ENCODE measurements at places on chromosomes 5 and 9. TPM values are rescaled to one million over a fixed set of nuclear protein-coding genes. Genes with fewer than 3 reads are reported as not detected.

GRCh38 chr9:76798527-76798926, 34.3 kb downstream of the PCA3 start:
- no peak for DNase-seq

GRCh38 chr5:73948720-73949119, 322.7 kb downstream of the ARHGEF28 start:
- no peak for DNase-seq

DNA sequence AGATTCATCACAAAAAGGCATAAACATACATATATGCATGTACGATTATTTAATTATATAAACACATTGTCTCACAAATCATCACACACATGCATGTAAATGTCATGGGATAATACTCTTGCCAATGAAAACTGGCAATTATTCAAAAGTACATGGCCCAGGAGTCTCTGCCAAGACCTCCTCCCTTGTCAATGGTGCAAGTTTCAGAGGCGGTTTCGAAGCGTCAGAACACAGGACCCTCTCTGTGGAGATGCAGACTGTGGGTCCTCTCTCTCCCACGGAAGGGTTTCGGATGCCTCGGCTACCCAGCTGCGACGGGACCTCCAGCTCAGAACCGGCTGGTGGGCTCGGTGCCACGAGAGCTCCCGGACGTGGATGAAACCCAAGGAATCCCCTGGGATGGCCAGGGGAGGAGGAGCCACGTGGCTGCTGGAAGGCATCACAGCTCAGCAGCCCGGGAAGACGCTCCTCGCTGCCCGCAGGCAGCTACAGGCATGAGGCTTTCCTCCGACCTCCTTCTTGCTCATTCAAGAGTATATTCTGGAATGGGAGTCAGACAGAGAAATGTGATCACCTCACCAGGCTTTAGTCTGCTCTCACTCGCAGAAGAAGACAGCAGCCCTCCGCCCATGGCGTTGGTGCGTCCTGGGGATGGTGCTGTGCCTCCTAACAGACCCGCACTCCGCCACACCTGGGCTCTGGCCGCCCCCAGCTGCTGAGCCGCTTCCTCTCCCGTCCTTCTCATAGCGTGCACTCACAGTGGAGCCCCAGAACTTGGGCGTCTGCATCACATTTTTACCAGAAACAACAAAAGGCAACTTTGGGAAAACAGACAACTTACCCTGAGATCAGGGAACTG, 308.8 kb downstream of the IRX2 start:
- no peak for DNase-seq

GRCh38 chr9:8622871-8623270, 823.3 kb upstream of the DMAC1 start:
- DNase-seq, result no peak

DNA sequence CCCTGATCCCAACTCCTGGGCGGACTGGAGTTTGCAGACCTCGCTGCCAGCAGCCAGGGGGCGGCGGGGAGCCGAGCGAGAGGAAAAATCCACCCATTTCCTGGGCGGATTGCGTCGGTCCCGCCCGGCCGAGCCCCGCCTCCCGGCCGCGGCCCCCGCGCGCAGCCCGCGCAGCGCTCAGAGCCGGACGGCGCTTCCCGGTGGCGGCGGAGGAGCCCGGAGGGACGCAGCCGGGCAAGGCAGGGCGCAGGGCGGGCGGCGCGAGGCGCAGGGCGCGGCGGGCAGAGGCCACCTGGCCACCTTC, at the start of gene OLFM1:
Gene OLFM1, plus strand, starts transcription at position 180 of the 304 bp plus-strand sequence. CDS start 322 bp downstream, outside the sequence.
- peak; percentile 87 for DNase-seq

- DNase-seq, result no peak
Observed at GRCh38 chr9:93234600-93234999, 50.7 kb downstream of the WNK2 start.

Gene TAF11L10
- total RNA-seq, result not detected

- DNase-seq, result no peak
Observed at GRCh38 chr5:16799796-16800195, 136.3 kb downstream of the MYO10 start.

DNA sequence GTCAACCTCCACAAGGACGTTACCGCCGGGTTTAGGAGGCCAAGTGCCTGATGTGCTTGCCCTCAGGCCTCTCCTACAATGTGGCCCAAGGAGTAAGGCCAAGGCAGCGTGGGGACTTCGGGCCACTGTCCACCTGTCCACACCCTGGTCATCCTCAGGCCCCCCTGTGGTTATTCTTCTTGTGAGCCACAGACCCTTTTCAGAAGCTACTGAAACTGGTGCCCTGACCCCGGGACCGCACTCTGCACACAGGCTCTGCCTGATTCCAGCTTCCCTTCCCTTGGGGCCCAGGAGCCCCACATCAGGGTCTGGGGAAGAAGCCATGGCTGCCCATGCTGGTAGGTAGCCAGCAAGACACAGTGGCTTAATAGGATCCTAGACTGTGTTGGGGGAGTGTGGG, 128.8 kb downstream of the OLFM1 start:
- DNase-seq, result no peak

- no peak for DNase-seq
Observed at GRCh38 chr5:163677092-163677491, 171.7 kb downstream of the MAT2B start.

DNA sequence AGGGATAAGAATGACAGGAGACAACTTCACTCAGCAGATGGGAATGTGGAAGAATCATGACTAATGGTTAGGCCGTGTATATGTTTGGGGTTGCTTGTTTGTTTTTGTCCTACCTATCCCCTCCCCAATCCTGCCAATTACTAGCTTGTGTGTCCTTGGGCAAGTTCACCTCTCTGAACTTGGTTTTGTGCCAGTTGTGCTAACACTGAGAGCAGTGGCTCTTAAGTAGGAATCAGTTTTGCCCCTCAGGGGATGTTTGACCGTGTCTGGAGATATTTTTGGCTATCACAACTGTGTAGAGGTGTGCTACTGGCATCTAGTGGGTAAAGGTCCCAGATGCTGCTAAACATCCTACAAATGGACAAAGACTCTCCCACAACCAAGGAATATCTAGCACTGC, 287.0 kb downstream of the DMRT2 start:
- no peak for DNase-seq

GRCh38 chr5:17169507-17169906, 47.9 kb upstream of the BASP1 start:
- DNase-seq, result no peak

DNA sequence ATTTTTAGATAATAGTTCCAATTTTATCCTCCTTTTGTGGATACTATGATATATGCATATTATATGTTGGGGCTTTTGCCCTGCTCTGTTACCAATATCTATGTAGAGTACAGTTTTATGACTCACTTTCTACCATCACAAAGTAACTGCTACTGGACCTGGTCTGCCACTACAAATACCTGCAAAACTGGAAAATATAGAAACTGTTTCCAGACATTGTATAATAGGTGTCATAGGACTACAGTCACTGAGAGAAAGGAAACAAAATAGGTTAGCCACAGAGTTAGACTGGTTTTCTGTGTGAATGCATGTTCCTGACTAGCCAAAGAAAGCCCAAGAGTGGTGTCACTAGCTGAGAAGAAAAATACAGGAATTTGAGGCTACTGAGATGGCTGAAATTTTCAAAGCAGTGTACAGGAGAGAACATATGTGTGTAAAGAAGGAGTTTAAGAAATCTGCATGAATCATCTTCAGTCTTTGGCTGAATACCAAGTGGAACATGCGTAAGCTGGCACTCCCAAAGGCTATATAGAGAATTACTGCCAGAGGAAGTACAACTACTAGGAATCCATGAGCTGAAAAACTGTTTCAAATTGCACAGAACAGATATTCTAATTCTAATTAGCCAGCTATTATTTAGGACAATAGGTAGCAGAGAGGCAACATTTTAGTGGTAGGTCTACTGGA, 29.0 kb upstream of the FAM174A start:
- DNase-seq, result no peak

GRCh38 chr5:109111680-109112079, 298.1 kb downstream of the PJA2 start:
- DNase-seq, result no peak

Gene RNF44
- 44.7 TPM for total RNA-seq

Gene PKD2L2
- total RNA-seq, result not detected

Gene HMCN2
- 3.3 TPM for total RNA-seq

Gene AMBP
- not detected for total RNA-seq

DNA sequence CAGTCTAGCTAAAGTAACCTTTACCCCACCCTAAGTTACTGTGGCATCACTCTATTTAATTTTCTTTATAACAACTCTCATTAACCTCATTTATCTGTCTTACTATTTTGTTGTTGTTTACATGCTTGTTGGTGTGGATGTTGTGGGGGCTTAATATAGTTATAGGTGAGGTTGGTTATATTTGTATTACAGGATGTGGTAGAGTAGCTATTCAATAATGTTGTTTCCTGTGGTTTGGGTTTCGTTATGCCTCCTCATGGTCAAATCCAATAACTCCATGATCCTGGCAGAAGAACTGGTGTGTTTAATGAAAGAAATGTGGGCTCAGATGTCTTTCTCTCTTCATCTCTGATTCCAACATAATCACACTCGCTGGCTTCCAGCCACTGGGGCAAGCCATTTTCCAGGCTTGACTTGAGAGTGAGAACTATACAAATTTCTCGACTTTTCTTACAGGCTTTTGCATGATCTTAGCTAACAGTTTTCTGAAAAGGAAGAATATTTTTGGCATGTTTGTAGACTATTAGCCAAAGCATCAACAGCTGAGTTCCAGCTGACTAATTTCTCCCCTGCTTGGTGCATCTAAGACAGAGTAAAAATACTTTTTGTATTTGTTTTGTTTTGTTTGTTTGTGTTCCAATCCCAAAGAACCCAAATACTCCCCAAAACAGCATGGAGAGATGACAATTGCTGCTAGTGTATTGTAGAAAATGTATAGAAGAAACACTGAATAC, 303.7 kb upstream of the PAPPA start:
- DNase-seq, result no peak

Gene ANKRD18B
- 1.2 TPM for total RNA-seq

DNA sequence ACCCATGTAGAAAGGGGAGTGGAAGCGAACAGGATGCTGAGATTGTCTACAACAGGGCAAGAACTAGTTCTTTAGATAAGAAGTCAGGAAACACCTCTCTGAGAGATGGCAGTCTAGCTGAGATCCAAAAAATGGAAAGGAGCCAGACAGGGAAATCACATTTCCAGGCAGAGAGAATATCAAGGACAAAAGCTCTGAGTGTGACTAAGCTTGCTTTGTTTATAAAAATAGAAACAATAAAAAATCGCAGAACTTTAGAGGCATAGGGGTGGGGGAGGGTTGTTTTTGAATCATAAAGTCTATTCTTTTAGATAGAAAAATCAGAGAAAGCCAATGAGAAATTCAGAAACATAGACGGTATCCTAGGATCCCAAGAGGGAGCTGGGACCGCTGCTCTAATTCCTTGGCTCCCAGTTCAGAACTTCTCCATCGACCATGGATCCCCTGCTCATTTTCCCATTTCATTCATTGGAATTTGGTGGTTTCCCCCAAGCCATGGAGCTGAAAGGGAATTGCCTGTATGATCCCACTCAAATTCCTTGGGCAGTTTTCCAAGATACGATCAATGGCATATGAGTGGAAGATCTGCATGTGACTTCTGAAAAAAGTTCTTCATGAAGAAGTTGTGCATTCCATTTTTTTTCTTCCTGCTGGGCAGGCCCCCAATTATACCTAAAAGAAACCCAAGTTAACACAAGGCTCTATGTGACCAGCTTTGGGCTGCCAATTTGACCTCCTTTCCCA, 182.0 kb downstream of the GRIA1 start:
- no peak for DNase-seq

DNA sequence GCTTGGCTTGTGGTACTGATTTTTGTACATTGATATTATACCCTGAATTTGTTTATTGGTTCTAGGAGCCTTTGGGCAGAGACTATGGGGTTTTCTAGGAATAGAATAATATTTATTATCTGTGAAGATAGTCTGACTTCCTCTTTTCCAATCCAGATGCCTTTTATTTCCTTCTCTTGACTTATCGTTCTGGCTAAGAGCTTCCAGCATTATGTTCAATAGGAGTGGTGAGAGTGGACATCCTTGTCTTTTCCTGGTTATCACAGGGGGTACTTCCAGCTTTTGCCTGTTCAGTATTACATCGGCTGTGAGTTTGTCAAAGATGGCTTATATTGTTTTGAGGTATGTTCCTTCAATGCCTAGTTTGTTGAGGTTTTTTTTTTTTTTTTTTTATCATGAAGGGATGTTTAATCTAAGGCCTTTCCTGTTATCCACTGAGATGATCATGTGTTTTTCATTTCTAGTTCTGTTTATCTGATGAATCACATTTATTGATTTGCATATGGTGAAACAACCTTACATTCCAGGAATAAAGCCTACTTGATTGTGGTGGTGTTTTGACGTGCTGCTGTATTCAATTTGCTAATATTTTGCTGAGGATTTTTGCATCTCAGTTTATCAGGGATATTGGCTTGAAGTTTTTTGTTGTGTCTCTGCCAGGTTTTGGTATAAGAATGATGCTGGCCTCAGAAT, 77.5 kb downstream of the CERT1 start:
- DNase-seq, result no peak

- DNase-seq, result no peak
Observed at GRCh38 chr9:20300430-20301115, 321.7 kb downstream of the MLLT3 start.

GRCh38 chr5:74199436-74200210, 440.9 kb downstream of the ENC1 start:
- no peak for DNase-seq

DNA sequence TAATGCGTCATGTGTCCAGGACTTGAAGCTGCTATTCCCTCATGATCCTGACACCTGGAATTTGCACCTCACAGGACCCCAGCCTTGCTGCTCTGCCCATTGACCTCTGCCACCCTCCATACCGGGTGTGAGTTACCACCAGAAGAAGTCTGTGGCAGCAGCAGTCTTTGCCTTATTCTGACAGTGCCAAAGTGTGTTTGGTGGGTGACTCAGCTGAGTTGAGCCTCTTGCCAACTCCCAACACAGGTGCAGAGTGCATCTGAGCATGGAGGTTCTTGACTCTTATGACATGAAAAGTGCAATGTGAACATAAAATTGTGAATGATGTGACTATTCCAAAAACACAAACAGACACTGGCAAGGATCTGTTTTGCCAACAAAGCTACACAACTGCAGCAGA, 1166.5 kb upstream of the CDH18 start:
- no peak for DNase-seq

GRCh38 chr5:50744776-50745175, 78.3 kb downstream of the PARP8 start:
- DNase-seq, result no peak

- DNase-seq, result no peak
Observed at GRCh38 chr5:129359450-129359849, 100.6 kb upstream of the ADAMTS19 start.

- no peak for DNase-seq
Observed at GRCh38 chr5:7186818-7187217, 209.1 kb upstream of the ADCY2 start.

Gene WHRN
- total RNA-seq, result 5.3 TPM

DNA sequence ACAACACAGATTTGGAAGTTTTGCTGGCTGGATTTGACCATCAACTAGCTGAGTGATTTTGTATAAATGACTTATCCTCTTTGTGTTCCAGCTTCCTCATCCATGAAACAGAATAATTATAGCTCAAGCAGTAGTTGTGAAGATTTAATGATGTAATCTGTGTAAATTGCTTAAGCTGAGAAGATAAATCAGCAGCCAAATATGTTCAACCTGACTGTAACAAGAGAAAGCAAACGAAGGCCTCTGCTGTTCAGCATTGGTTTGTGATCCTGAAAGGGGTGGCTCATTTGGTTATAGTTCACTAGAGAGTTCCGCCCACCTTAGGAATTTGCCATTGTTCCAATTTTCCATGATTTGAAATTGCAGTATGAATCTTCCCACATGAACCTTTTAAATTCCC, 75.7 kb upstream of the CCDC112 start:
- no peak for DNase-seq

Gene FRMD3
- 38.1 TPM for total RNA-seq

GRCh38 chr5:181242031-181242451, 1.7 kb downstream of the RACK1 start:
- peak; percentile 48 for DNase-seq

- no peak for DNase-seq
Observed at GRCh38 chr5:160453751-160454150, 32.1 kb downstream of the PTTG1 start.
